ENCODE measurements at places on chromosomes 3 and 15.

GRCh38 chr15:92586383-92586942 is 69.1 kb downstream of the FAM174B start:
- no peak for DNase-seq

DNA sequence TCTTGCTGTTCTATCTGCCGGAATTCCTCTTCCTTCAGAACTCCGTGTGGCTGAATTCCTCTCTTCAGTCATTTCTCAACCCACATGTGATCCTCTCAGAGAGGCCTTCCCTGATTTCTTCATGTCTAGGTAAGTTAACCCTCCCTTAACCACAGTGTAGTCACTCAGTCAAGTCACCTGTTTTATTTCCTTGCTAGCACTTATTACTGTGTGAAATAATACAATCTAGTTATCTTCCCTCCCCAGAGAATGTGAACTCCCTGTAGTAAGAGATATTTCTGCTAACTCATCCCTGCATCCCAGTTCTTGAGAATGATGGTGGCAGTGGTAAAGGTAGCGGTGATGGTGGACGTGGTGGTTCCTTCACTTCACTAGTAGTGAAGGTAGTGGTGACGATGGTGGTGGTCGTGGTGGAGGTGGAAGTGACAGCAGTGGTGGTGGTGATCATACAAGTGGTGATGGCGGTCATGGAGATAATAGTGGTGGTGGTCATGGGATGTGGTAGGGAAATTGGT is 33.3 kb downstream of the COL6A5 start:
- no peak for DNase-seq

DNA sequence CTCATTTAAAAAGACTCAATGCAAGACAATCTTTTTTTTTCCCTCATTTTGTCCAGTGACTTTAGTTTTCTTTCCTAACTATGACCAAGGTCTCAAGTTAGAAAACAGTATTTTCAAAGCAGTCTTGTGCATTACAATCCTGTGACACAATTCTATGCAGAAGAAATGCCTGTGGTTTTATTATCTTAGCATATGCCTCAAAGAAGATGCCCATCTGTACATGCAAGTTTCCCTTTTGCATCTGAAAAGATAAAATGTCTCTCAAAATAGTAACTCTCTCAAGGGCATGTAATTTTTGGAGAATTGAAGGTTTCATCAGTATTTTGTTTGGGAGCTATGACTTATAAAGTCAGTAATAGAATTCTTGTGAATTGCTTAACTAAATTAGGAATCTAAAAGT is 292.0 kb upstream of the SUCLG2 start:
- no peak for DNase-seq

DNA sequence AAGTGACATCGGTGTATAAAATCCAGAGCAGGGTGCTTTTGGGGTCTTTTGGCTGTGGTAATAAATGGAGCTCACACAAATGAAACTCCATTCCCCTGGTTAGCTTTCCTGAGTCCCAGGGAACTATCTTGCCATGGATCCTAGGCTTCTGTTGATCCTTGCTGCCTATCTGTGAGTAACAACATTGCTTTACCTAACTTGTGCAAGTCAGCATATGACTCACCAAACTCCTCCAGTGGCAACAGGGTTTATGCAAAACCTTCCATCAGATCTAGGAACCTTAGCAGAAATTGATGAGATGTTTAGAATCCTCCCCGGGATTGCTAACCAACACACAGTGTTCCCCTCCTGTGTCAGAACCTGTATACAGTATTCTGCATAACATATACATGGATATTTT is 105.4 kb downstream of the SCAPER start:
- DNase-seq: no peak

GRCh38 chr15:57735891-57736290 is 29.4 kb downstream of the POLR2M start:
- DNase-seq: peak; percentile 10

DNA sequence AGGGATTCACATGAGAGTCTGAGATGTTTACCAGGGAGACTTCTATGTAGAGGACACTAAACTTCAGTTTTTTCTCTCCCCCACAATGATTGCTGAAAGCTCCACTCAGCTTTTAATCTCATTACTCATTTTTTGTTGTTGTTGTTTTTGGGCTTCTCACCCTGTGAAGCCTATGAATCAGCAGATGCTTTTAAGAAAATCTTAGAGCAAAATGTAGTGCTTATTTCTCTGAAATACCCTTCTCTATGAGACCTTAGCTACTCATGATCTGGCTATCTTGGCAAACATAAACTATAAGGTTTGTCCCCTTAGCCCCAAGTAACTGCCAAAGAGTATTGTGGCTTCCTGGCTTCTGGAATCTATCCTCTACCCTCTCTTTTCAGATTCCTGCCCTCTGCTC is 537.3 kb downstream of the OCA2 start:
- DNase-seq: no peak

GRCh38 chr15:79815468-79815867 is 81.3 kb downstream of the MTHFS start:
- peak; percentile 3 for DNase-seq

GRCh38 chr3:98554580-98554979 is 22.8 kb downstream of the GPR15 start:
- DNase-seq: no peak

DNA sequence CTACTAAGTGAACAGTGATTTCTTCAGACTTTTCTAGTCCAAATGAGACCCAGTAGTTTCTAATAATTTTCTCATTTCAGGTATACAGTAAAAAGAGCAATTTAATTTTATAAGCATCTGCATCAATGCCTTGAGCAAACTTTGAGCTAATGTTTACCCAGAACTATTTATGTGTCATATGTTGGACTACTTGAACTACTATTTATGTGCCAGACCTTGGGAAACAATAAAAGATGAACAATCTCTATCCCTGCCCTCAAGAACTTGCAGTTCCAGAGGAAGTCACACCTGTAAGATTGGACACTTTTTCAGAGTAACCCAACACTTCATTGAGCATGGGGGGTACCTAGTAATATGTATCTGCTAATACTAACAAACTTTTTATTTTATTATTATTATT is 2.3 kb upstream of the UBE3A start:
- no peak for DNase-seq

DNA sequence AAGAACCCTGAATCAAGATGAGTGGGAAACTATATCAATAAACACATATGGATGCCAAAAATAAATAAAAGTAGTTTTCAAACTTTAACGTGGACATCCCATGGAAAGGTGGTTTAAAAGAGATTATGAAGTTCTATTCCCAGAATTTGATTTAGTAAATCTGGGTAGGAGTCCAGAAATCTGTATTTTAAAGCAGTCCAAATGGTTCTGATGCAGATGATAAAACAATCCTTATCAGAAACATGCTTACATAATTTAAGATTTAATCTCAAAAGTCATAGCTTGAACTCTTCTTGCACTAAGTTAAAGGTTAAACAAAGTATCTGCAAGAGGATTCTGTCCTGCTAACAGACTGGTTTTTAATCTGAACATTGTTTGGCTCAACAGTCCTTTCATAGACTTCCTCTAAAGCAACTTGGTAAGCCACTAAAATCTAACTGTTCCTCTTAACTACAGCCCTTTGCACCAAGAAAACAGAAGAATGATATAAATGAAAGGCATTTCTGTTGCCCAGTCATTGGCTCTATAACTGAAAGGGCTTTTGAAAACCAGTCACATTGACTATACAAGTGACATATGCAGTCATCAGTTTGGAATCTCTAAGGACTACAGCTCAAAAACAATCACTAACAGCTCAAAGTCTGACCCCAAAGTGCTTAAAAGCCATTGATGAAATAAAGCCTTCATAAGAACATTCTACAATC is 23.4 kb upstream of the MAP4 start:
- DNase-seq: no peak

DNA sequence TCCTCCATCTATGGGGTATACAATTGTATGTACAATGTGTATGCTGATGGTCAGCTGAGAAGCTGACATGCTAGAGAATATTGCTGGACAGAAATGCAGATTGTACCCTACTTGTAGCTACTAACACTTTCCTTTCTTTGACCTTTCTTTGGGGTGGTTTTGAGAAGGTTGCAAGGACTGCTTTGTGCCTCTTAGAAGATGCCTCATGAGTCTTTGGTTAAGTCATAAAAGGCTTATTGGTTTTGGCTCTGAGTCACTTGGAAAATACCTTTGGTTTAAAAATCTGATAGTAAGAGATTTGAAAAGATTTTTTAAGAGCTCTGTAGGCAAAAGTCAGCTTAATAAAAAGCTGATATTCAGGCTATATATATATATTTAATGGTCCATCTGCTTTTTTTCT is 71.5 kb downstream of the ZMAT3 start:
- DNase-seq: no peak

DNA sequence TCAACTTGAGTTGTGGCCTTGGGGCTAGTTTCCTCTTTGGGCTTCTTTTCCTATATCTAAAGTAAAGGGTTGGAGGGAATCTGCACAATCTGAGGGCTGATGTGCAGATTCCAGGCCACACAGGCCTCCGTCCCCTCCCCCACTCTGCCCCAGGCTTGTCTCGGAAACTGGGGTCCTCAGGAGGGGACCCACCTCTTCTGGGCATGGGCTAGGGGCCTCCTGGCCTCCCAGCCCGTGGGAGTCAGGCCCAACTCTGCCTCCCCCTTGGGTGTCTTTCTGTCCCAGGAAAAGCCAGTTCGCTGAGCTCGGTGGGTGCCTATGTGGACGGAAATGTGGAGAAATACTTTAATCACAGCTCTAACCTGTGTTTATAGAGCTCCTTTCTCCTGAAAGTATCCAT is 4.8 kb downstream of the SMAD6 start:
- no peak for DNase-seq

GRCh38 chr3:170038434-170039110 is 777 bp downstream of the GPR160 start:
- DNase-seq: no peak

GRCh38 chr3:193590088-193590856 is 2.7 kb upstream of the OPA1 start:
- DNase-seq: no peak

DNA sequence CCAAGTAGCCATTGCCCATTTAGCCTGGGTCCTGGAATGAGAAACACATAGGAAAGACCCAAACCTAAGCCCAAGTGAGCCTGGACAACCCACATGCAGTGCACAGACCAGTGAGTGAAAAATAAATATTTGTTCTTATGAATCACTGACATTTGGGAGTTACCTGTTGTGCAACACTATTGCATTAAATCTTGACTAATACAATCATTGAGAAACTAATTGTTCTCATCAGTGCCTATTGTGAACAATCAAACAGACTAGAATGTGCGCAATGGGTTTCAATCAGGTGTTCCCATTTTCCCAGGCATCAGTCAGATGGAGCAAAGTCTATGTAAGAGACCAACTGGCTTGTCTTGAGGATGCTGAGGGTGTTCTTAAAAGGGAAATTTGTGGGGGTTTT is 54.7 kb upstream of the CNOT10 start:
- DNase-seq: no peak

DNA sequence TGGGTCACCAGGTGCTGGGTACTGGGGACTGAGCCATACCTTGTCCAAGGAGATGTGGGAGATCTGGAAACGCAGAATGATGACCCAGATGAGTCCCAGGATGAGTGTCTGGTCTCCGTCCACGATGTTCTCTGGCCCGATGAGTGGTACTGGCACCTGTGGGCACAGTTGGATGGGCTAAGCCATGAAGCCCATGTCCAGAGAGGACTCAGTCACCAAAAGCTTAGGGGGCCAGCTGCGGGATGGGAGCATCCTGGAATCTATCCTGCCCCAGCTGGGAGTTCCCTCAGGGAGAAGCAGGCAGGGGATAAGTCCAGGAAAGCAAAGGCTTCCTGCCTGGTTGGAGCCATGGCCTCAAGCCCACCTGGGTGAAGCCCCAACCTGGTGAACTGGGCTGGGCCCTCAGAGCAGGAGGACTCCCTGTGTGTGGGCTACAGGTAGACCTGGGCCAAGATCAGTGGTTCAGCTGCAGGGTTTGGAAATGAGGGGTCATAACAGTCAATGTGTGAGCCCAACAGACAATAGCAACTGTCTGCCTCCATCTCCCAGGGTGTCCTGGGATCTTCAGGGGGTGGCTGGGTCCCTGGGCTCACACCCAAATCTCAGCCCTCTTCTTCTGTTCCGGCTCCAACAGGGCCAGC is 3.7 kb downstream of the SPTBN5 start:
- no peak for DNase-seq

DNA sequence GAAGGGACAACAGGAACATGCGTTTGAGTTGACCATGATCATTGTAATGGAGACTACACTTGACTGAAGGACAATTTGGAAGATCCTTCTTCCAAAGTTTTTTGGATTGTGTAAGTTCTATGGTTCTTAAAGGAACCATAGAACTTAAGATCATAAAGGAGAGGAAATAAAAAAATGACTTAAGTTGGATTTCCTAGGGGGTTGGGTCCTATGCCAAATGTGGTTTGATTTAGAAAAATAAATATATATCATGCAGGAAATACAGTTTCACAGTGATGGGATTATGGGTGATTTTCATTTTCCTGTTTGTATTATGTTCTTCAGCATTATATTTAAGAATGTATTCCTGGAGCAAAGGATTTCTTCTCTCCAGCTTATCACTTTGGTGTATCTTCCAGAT is 305.5 kb upstream of the DPH6 start:
- DNase-seq: no peak

DNA sequence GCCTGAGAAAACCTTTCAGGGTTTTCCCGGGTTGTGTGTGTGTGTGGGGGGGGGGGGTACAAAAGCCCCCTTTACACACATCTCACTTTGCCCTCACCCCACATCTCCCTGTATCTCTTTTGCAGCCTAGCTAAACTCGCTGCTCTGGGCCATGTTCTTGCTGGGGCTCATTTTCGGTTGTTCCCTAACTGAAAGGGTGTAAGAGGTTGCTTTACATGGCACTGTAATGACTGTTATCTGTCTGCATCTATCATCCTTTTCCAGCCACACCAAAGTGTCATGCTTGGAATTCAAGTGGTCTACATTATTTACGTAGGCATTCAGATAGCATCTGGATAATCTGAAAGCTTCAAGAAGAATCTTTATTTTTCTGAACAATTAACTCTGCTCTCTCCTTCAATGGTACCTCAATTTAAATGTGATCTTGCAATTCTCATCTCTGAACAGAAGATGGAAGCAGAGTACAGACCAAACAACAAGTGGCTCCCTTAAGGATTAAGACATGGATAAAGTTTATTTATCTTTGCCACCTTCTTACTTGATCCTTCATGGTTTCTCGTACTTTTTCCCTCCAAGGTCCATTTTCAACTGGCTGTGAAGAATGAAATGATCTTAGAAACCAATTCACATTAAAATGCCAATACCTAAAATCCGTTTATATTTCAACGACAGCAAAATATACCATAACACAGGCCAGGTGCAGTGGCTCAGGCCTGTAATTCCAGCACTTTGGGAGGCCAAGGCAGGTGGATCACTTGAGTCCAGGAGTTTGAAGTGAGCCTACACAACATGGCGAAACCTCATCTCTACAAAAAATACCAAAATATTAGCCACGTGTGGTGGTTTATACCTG is 34.9 kb downstream of the DCLK3 start:
- no peak for DNase-seq

Measured in nucleus accumbens (tissue), 56 donors.